ENCODE measurements at places on chromosomes 2 and 18.

GRCh38 chr2:215465256-215465655, 29.4 kb upstream of the FN1 start:
- DNase-seq = no peak

- DNase-seq = no peak
Observed at GRCh38 chr2:217362710-217363109, 502.8 kb upstream of the TNP1 start.

GRCh38 chr2:27091746-27092695, 5.4 kb downstream of the KHK start:
- DNase-seq = no peak

DNA sequence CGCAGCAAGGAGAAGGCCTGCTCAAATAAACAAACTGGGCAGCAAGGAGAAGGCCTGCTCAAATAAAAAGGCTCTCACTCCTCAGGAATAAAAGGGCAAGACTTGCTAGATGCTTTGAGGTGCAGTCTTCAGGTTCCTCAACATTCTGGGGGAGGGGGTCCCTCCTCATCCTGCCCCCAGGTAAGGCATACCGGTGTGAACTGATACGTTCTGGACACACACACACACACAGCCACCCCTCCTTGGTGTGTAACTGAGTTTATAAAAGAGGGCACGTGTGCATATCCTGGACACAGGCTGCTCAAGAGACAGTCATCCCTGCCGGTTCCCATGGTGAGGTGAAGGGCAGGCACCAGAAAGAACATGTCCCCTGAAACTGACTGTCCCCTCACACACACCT, 4.5 kb downstream of the TEX261 start:
- DNase-seq = no peak

- no peak for DNase-seq
Observed at GRCh38 chr18:2480536-2480935, 90.8 kb downstream of the METTL4 start.

- no peak for DNase-seq
Observed at GRCh38 chr2:119263656-119264055, 40.0 kb downstream of the STEAP3 start.

DNA sequence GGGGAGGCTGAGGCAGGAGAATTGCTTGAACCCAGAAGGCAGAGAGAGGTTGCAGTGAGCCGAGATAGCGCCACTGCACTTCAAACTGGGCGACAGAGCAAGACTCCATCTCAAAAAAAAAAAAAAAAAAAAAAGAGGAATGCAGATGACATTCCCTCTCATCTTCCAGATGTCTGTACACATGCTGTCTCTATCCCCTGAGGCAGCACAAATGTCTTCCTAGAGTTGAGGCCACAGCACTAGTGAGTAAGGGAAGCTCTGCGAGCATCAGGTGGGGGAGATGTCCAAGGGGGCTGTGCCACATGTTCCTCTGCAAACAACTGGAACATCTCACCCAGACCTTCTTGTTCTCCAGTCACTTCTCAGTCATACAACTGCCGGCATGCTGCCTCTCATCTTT, 35.6 kb upstream of the LRRC30 start:
- DNase-seq = no peak

GRCh38 chr2:240586919-240587800, 626 bp downstream of the CAPN10 start:
- peak; percentile 28 for DNase-seq

- no peak for DNase-seq
Observed at GRCh38 chr2:27710640-27711430, 47.1 kb downstream of the SLC4A1AP start.

- no peak for DNase-seq
Observed at GRCh38 chr2:219174146-219174545, 2.6 kb downstream of the CNPPD1 start.

DNA sequence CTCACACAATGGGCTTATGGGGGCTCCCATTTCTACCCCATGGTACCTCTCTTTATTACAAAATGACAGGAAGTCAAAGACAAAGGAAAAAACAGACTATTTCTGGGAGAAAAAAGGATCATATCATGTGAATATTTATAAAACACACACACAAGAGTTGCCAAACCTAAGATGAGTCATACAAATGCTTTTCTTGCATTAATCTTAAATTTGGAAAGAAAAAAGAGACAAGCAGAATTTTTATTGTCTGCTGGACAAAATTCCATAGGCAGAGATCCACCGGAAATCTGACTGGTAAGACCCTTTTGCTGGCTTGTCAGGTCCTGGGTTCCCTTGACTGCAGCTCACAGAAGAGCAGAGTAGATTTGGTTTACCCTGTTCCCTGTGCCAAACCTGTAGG, 1732.3 kb upstream of the PIK3C3 start:
- no peak for DNase-seq

GRCh38 chr2:84288293-84288692, 170.8 kb downstream of the SUCLG1 start:
- DNase-seq = no peak

GRCh38 chr2:74502147-74502719, 2.8 kb upstream of the LBX2 start:
- DNase-seq = no peak

DNA sequence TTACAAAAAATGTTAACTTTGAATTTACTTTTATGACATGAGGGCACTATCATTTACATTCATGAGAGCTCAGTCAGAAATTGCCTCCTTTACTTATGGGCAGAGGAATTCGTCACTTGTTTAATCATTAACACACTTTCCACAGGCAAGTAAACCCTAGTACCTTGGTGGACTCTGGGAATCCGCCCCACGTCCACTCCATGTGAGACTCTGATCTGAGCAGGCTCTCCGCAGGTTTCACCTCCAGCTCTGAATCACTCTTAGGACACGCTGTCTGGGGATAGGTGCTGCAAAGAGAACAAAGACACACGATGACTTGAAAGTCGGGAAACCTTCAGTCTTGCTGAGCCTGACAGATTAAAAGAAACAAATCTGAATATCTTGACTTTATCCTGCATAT, 73.6 kb downstream of the LPIN2 start:
- DNase-seq = no peak

DNA sequence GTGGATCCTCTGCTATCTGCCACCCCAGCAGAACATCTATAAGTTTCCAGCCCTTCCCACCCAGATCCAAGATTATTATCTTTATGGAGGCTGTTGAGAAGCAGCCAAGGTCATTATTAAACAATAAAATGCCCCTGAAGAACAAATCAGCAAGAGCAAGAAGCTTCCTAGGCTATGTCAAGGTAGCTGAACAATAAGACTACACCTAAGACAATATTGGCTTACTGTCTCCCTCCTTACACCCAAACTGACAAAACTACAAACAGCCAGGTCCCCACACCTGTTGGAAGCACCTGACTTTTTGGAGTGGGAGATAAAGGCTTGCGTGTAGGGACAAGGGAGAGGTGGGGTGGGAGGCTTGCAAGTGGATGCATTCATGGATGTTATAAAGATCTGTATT, 128.5 kb downstream of the SPTBN1 start:
- DNase-seq = no peak

GRCh38 chr2:199757233-199757870, 93.6 kb downstream of the FTCDNL1 start:
- no peak for DNase-seq

DNA sequence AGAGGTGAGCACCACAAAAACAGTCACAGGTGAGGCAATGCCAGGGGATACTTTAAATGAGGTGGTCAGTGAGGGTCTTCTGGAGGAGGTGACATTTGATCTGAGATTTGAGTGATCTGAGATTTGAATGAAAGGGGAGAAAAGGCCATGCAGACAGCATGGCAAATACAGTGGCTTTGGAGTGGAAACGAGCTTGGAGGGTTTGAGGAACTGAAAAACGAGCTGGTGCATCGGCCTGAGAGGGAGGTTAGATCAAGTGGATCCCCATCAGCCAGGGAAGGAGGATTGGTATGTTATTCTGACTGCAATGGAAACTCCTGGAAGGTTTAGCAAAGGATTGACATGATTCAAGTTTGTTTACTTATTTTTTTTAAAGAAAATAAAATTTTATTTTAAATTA, 245.1 kb downstream of the KCNS3 start:
- no peak for DNase-seq

GRCh38 chr18:12456441-12456840, 48.7 kb downstream of the PRELID3A start:
- no peak for DNase-seq

GRCh38 chr18:49467599-49467998, 7.2 kb upstream of the DYM start:
- no peak for DNase-seq

- DNase-seq = peak; percentile 17
Observed at GRCh38 chr2:43676322-43677050, at the start of gene C1GALT1C1L. Gene C1GALT1C1L, minus strand, starts transcription at chr2:43676429. Its CDS starts 107 bp downstream, at chr2:43676322.

DNA sequence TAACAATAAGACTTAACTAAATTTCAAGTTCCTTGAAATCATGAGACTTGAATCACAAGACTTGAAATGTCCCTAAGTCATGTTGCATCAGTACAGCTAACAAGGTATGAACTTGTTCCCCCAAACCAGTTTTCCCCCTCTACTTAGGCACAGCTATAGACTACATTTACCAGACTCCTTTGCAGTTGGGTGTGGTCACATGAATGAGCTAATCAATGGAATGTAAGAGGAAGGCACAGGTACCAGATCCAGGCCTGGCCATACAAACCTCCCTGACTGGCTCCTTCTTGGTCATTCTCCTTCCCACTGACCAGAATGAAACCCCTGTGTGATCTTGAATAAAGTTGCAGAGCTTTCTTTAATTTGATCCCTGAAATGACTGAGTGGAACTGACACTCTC, 77.8 kb downstream of the DNER start:
- DNase-seq = no peak

DNA sequence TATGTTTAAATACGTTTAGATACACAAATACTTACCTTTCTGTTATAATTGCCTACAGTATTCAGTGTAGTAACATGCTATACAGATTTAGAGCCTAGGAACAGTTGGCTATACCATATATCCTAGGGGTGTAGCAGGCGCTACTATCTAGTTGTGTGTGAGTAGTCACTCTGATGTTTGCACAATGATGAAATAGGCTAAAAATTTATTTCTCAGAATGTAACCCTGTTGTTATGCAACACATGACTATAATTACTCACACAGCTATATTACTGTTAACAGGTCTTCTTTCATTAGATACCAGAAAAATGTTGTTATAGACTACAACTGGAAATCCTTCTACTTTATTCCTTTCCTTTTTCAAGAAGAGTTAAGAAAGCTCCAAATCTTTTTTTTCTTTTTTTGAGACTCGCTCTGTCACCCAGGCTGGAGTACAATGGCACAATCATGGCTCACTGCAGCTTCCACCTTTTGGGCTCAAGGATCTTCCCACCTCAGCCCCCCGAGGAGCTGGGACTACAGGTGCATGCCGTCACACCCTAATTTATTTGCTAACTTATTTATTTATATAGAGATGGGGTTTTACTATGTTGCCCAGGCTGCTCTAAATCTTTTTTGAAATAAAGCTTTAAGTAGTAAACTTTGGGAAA, 48.5 kb downstream of the C2orf74 start:
- no peak for DNase-seq

DNA sequence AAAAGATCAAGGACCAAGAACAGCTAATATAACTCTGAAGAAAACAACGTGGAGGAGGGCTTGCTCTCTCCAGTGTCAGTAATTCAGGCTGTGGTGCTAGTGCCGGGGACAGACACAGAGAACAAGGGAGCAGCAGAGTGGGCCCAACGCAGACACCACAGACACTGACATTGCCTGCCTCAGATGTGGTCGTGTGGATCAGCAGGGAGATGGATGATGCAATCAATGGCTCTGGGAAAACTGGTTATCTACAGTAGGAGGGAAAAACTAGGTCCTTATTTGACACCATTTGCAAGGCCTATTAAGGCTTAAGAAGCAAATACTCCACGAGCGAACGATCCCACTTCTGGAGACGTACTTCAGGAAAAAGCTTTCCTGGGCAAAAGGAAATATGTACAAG, 36.1 kb downstream of the HDLBP start:
- no peak for DNase-seq

DNA sequence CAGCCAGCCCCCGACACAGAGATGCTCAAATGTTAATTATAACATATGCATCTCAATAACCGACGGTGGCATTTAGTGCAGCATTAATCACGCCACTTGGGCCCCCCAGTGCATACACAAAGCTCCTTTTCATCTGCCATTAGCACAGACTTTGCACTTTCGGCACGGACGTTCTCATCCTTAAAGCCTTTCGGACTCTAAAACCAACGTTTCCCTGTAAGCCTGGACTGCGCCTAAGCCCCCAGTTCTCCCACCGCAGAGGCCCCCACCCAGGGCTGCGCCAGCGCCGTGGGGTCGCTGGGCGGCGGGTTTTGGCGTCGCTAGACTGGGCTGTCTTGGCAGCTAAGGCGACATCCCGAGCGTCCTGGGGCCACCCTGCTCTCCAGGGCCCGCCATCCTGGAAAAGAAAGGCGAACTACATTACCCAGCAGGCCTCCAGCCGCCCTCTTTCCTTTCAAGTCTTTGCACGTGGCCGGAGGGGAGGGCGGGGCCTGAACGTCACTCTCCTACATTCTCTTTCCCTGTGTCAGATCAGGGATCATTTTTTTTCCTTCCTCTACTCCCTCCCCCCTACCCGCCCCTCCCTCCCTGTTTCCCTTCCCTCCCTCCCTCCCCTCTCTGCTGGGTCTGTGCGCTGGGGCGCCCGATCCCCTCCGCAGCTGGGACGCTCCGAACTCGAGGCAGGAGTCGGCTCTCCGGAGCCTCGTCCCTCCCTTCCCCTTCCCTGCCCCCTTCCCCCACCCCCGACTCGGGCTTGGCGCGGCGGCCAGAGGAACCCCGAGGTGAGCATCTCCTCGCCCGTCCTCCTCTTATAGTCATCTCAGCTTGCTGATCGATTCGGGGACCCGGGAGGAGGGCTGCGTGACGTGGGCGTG, at the start of gene CTIF:
Gene CTIF, plus strand, starts transcription at position 501 of the 875 bp plus-strand sequence. CDS start 80,535 bp downstream, outside the sequence.
- no peak for DNase-seq

DNA sequence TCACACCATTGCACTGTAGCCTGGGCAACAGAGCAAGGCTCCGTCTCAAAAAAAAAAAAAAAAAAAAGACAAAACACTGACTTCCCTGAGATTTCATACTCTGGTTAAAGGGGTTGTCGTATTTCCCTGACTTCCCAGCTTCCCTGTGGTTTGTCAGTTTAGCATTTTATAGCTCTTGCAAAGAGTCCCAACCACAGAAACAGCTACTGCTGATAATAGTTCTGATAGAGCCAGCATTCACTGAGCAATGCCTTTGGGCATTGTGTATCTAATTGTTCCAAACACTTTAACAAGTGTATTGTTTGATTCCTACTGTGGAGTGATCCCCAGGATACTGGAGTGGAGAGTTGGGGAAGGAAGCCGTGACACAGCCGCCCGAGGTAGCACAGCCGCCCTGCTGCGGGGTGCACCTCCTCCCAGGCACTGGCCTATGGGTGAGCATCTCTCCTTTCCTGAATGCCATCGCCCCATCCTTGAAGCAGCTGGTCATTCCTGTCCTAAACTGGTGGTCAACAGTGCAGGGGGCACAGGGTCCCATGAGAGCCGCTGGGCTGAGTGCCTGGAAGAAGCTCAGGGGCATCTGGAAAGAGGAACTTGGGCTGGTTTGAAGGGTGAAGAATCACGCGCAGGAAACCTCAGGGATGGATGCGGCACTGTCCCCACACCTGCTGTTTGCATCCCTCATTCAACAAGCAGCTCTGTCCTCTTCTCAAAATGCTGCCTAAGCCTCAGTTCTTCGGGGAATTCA, 81.0 kb upstream of the TMEM18 start:
- no peak for DNase-seq

- no peak for DNase-seq
Observed at GRCh38 chr18:59455728-59456276, 96.7 kb upstream of the LMAN1 start.

Measured in activated CD8-positive, alpha-beta memory T cell treated with anti-CD3 and anti-CD28 coated beads for 1 hour (primary cell).